ENCODE measurements at places on chromosomes 1 and 21. TPM values are rescaled to one million over a fixed set of nuclear protein-coding genes. Genes with fewer than 3 reads are reported as not detected.

- DNase-seq: no peak
Observed at GRCh38 chr1:147919896-147920295, 8.3 kb upstream of the GPR89B start.

GRCh38 chr1:38190983-38191382, 144.4 kb upstream of the POU3F1 start:
- DNase-seq: no peak

The IL22RA1 gene
- total RNA-seq: 4.2 TPM

- DNase-seq: no peak
Observed at GRCh38 chr1:29931477-29932175, 695.3 kb downstream of the PTPRU start.

DNA sequence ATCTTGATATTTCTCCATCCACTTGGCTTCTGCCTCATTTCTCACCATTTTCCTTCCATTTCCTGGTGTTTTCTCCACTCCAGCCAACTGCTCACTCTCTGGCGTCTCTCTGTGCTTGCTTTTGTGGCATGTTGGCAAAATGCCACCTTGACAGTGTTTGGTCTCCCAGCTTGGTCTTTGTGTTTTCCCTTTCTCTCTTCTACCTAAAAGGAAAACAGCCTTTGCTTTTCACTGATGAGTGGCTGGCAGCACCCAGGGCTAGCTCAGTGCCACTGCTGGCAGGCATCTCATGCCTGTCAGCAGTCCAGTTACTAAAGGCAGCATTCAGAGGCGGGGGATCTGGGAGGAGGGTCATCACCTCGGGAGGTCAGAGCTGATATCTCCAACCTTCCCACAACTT, 55.3 kb upstream of the DSCAM start:
- DNase-seq: no peak

DNA sequence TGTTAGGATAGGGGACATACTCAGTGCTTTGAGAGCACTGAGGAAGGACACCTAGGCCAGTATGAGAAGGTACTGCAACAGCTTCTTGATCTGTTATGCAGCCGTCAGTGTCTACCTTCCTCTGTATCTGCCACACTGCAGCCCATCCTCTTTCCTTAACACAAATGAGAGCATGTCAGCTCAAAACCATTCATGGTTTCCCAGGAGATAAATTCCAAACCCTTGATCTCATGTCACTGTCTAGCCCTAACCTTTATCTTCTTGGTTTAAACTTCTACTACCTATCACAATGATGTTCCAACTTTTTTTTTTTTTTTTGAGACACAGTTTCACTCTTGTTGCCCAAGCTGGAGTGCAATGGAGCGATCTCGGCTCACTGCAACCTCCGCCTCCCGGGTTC, 1.4 kb downstream of the ZMYND12 start:
- no peak for DNase-seq
